ENCODE measurements at places on chromosomes 3 and 15.

DNA sequence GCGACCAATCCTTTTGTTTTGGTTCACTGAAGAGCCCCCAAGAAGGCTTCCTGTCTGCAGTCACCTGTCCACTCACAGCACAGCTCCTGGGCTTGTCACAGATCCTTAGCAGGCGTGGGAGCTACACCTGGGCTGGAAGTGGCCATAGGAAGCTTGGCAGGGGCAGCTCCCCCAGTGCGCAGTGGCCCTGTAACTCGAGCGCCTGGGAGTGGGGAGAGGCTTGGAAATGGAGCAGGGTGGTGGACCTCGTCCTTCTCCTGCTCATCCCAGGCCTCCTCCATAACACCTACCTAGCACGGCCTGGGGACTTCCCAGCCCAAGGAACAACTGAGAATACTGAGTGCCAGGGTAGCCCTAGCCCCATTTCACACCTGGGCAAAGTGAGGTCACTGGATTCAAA lies 19.3 kb upstream of the TGM5 start:
- DNase-seq = no peak

- no peak for DNase-seq
These were observed 208.9 kb upstream of the TPM1 start for GRCh38 chr15:62833646-62834045.

DNA sequence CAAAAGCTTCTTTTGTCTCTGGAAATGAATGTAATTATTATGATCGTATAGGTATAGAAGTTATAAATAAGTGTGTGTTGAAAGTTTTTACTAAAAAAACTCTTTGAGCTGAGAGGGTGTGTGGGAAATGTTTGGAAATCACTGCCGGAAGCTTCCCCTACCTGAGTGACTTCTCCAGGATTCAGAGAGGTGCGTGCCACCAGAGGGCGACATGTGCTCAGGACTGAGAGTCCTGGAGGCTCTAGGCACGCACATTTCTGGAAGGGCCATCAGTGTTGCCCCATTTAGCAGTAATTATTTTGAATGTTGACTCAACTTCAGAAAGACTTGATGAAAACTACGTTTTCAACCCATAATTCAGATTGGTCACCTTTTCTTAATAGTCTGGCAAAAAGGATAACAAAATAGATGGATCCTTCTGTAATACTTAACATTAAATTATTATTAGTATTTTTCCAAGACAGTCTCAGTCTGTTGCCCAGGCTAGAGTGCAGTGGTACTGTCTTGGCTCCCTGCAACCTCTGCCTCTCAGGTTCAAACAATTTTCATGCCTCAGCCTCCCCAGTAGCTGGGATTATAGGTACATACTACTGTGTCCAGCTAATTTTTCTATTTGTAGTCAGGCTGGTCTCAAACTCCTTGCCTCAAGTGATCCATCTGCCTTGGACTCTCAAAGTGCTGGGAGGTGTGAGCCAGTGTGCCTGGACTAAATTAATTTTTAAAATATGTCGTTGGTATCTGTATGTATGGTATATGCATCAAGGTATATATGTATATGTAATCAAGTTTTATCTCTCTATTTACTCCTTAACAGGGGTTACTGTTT lies 34.5 kb downstream of the GPR171 start:
- DNase-seq = peak; percentile 73

GRCh38 chr3:186590580-186591295 lies 20.2 kb downstream of the DNAJB11 start:
- DNase-seq = no peak

- no peak for DNase-seq
These were observed 39.3 kb upstream of the ARL8B start for GRCh38 chr3:5082789-5083115.

GRCh38 chr3:25335356-25335755 lies 92.7 kb upstream of the RARB start:
- DNase-seq = no peak

DNA sequence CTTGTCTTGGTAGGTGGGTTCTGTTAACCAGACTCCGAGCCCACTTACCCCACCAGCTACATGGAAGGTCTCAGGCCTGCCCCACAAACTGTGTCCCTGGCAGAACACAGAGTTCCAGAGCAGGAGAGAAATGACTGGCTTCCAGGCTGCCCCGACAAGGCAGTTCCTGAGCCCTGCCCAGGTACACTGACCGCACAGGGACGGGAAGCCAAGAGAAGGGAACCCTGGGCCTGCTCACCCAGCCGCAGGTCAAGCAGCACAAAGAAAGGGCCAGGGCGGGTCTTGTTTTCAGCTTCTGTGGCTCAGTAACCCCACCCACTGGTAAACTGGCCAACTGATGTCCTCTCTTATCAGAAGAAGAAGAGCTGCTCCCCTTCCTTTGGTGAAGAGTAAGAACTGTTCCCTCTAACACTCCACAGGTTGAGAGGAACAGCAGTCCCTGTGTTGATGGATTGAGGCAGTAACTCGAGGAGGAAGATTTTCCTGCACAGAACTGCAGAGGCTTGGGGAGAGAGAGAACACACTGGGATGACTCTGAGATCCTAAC lies 68.4 kb downstream of the CRTC3 start:
- no peak for DNase-seq

DNA sequence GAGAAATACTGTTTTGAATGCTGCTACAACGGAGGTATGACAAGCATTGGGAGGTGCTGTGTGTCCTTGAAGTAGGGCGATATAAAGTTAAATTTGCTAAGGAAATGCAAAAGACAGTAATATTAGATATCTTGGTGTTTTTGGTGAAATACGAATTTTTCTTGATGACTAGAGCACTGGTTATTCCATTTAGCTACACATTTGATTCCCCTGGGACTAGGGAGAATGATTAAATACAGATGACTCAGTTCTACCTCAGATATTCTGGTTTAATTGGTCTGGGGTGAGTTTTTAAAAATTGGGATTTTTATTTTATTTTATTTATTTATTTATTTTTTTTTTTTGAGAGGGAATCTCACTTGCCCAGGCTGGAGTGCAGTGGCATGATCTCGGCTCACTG lies 18.7 kb upstream of the GADL1 start:
- DNase-seq = no peak

DNA sequence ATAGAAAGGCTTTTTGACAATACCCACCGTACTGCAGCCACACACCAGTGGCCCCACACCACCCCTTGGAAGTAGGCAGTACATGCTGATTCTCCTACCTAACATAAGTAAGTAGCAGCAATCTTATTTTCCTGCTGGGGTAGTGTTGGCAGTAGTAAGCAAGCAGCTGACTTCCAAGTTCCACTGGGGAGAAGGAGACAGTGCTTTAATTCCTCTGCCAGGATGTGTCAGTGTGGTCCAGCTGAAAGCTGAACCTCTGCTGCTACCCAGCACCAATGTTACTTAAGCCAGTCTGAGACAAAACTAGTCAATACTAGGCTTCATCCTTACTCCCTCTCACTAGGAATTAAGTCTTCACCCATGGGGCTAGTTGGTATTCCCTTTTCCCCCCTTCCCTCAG lies 74.7 kb downstream of the DZIP3 start:
- DNase-seq = no peak

GRCh38 chr3:146974001-146974400 lies 368.9 kb upstream of the PLSCR5 start:
- DNase-seq = no peak

- DNase-seq = peak; percentile 45
These were observed 665.4 kb upstream of the CBLB start for GRCh38 chr3:106534206-106534605.

- peak; percentile 5 for DNase-seq
These were observed 16.1 kb downstream of the POU1F1 start for GRCh38 chr3:87260270-87260669.

GRCh38 chr15:70281811-70282307 lies 184.1 kb upstream of the TLE3 start:
- DNase-seq = no peak

DNA sequence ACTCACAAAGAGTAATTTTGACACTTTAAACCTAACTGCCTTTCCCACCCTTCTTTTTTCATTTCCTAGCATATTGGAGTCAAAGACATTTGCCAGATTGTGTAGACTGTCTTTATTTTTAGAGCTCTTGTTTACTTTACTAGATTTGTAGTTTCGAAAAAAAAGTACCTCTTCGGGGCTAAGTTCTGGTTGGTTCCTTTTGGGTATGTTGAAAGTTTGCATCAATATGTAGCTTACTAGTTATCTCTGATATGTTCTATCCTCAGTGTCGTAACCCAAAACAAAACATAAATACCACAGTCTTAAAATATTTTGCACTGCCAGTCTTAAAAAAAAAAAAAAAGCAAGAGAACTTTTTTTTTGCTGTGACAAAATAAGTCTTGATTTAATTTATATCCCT lies 52.2 kb downstream of the REC114 start:
- no peak for DNase-seq

DNA sequence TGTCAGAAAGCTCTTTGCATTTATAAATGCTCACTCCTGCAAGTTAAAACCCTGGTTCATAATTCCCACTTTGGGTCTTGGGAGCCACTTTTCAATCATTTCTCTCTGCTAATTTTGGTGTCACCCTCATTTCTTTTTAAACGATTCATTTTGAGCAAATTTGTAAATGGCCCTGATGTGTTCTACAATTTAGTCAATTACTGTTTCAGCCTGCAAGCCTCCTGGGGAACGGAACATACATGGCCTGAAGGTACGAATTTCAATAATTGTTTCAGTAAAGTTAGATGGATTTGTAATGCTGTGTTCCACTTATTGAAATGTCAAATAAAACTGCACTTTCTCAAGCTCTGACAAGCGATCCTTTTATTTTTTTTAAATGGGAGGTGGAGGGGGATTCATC lies 43.2 kb downstream of the MAP2K5 start:
- DNase-seq = no peak

GRCh38 chr15:60278879-60279278 lies 118.9 kb downstream of the ANXA2 start:
- no peak for DNase-seq

GRCh38 chr3:192890347-192891335 lies 27.0 kb downstream of the MB21D2 start:
- DNase-seq = no peak

DNA sequence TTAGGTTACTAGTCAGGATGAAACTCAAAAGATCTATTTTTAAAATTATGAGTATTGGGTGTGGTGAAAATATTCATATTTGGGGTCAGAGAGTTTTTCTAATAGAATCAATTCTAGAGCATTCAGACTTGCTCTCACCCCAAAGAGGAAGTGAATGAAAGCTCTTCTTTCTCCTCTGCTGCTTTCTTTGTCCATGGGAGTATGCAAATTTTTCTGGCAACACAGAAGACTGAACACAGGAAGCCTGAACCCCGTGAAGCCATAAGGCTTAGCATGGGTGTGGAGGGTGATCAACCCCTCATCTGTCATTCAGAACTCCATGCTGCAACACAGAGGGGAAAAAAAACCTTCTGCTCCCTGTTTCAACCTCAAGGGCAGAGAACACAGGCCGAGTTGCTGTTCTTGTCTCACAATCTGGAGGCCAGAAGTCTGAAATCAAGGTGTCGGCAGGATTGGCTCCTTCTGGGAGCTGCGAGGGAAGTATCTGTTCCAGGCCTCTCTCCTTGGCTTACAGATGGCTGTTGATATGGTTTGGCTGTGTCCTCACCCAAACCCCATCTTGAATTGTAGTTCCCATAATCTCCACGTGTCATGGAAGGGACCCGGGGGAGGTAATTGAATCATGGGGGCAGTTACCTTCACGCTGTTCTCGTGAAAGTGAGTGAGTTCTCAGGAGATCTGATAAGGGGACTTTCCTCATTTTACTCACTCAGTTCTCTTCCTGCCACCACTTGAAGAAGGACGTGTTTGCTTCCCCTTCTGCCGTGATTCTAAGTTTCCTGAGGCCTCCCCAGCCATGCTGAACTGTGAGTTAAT lies 33.7 kb upstream of the CD47 start:
- DNase-seq = peak; percentile 56

DNA sequence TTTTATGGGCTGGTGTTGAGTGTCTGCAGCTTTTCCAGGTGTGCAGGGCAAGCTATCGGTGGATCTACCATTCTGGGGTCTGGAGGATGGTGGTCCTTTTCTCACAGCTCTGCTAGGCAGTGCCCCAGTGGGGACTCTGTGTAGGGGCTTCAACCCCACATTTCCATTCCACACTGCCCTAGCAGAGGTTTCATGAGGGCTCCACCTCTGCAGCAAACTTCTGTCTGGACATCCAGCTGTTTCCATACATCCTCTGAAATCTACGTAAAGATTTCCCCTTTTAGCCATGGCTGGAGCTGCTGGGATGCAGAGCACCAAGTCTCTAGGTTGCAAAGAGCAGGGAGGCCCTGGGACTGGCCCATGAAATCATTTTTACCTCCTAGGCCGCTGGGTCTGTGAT lies 11.6 kb downstream of the RFX7 start:
- DNase-seq = no peak

DNA sequence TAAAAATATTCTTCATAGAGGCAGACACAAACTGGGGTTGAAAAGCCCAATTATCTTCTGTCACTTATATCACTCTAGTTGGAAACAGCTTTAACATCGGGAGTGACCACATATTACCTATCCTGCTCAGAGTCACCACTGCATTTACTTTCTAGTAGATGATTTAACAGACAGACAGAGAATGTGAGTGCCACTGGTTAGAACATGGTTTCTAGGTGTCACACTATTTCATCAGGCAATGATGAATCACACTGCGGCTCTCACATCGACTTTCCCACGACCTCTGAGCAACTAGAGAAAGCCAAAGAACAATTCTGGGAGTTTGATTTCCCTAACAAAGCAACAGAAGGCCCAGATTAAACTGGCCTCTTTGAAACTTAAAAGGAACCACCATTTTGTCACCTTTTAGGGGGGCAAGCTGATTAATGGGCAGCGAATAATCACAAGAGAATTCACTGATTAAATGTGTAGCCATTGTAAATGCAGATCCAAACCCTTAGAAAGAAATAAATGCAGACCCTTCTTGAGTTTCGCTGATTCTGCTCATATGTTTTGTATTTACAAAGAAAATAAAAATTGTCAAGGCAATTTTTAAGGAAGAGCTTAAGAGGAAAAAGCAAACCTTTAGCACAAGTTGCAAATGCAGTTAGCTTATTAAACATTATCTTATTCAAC lies 112.6 kb upstream of the KBTBD8 start:
- no peak for DNase-seq

GRCh38 chr15:41017066-41017735 lies 63.9 kb downstream of the CHAC1 start:
- DNase-seq = no peak

- no peak for DNase-seq
These were observed at the start of gene PRR23C for GRCh38 chr3:139044366-139045210. Gene PRR23C (minus strand): TSS chr3:139044892. CDS start chr3:139044620, 272 bp downstream.

DNA sequence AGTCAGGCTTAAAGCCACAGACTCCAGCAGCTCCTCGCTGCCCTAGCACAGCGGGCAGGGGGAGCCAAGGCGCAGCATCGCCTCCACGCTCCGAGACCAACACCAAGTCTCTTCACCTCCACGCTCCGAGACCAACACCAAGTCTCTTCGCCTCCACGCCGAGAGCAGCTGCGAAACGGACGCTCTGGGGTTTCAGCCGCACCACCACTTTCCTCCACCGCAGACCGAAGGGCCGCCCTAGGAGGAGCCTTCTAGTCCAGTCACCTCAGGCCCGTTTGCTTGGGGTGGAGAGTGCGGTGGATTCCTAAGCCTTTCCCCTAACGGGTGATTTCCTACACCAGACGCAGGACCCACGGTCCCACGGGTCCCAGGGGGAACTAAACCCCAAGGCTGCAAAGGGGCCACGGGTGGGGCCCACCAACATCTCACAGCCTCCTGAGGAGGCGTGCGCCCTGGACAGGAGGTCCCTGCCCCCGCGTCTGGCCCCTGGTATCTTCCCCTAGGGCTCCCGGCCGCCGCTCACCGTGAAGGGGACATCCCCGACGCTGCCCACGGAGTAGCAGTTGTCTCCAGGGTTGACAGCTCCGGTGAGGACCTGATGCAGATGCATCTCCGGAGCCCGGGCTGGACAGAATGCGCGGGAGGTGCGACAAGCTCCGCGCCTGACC lies 501 bp downstream of the DMXL2 start:
- peak; percentile 35 for DNase-seq
